Activated CD4-positive, CD25-positive, alpha-beta regulatory T cell treated with anti-CD3 and anti-CD28 coated beads, Interleukin-2, amount 50 U/mL, for 16 hours (primary cell): ENCODE measurements at places on chromosomes 2 and 18.

DNA sequence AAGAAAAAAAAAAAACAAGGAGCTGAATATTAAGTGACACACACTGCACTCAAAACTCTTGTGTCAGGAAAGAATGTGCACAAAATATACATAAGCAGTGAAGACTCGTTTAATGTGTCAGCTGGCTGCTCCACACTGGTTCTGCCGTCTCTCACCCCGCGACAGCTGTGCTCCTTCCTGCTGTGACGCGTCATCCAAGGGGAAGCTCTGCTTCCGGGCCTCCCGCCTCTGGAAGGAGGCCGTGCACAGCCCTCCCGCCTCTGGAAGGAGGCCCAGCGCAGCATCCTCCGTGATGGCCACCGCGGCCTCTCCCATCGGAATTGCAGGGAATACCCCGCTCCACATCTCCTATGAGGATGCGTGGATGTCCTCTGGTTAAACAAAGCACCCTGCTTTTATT, 151.0 kb downstream of the HDAC4 start:
- no peak for DNase-seq

GRCh38 chr2:138321458-138321857, 180.1 kb upstream of the SPOPL start:
- DNase-seq = no peak

DNA sequence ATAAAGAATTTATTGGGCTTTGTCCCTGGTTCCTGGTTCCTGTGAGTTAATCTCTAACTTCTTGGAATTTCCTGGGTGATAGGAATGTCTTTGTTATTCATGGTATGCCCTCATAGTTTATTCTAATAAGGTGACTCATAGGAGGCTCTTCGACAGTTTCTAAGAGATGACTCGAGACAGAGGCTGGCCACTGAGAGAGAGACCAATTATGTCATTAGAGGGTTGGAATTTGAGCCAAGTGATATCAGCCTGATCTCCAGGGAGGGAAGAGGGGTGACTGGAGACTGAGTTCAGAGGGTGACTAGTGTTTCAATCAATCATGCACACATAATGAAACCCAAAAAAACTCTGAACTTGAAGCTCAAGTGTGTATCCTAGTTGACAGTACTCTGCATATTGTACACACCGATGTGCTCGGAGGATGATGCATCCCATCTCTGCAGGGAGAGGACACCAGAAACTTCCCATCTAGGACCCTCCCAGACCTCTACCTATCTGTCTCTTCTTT, 185.7 kb downstream of the MTCL1 start:
- no peak for DNase-seq

- DNase-seq = no peak
Measured at GRCh38 chr18:69944436-69944835, 3.2 kb downstream of the CD226 start.

DNA sequence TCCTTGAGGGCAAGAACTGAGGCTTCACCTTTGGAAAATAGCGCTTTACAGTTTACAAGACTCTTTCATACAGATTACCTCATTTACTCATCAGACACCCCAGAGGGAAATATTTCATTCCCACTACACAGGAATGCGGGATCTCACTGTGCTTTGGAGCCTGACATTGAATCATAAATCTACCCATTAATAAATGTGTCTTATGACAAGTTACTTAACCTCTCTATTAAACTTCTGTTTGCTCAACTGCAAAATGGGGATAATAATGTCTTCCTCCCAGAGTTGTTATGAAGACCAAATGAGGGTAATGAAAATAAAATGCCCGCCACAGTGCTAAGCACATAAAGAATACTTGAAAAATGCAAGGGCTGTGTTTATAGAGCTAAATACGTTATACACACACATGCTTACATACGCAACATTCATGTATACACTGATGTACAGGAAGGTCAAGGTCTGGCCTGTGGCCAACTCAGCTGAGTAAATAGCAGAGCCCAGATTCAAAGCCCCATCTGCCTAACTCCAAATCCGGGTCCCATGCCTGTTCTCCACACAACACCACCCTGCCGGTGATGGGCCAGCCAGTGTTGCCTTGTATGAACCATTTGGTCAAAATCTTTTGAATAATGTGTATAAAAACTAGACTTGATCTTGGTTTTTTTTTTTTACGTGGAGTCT, 77.8 kb upstream of the STPG4 start:
- DNase-seq = no peak

- no peak for DNase-seq
Measured at GRCh38 chr2:136448986-136449780, 316.2 kb upstream of the THSD7B start.

DNA sequence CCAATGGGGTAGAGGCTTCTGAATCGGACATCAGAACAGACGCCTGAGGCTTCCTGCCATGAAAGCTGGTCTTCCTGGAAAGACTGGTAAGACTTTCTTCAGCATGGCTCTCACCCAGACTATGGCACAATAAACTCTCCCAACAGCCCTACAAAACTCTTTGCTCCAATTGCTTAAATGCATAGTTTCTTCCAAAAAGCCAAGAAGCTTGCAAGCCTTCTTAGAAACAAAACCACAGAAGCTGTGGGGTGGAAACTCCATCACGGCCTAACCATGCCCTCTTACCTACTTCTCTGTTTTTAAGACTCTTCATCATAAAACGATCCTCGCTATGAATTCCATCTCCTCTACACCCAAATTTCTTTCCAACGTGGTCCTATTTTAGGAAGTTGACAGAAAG, 48.2 kb downstream of the PAX8 start:
- DNase-seq = no peak

DNA sequence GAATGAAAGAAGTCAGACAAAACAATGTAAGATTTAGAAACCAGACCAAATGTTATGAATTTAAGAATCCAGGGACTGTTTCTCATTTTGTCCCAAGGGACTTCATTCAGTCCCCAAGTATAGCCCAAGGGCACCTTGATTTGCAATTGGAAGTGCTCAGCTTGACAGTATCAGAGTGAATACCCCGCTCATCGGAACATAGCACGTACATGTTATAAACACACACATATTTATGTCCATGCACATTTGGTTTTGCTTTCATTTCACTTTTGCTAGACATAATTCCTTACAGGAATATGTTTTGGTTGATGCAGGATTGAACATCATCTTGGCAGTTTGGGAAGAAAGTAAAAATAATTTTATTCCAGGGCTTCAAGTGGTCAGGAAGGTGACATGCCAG, 100.2 kb downstream of the PID1 start:
- DNase-seq = no peak

GRCh38 chr18:49843131-49843530, 29.8 kb upstream of the ACAA2 start:
- no peak for DNase-seq

DNA sequence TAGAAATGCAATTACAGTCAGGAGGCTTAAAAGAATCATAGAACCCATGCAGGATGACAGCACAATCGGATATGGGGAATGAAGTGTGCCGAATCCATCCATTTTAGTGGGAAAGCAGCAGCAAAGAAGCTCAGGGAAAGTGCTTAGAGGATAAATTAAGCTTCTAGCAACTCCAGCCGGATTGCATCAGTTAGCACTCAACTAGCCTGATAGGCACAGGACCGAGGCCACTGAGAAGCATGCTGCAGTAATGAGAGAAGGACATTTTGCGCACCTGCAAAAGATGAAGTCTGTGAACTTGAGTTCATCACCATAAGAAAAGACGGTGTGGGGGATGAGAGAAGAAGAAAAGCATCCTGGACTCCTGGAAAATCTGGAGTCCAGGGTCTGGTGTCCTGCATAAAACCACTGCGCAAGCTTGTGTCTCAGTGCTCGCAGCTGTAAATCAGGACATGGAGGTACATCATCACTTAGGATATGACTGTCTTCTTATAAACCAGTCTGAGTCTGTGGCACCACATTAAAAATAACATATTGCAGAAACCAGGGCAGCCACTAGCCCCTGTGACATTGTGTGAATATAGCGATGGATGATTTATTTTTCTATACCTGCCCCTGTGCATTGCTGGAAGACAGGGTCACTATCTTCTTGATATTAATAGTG, 665.5 kb upstream of the SOX11 start:
- DNase-seq = no peak

DNA sequence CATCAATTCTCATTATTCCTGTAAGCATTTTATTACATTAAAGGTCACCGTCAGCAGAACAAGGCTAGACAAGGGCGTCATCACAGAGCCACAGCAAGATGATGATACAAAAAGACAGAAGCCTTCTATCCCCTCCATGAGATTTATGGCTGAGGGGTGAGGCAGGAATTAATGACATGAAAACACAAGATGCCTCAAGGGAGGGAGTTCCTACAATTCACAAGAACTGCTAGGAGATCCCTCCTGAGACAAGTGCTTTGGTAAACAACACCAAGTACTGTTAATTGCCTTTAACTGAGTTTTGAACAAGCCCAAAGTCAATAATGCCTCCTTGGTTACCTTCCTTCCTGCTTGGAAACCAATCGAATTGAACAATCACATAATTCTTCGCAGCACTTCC, 14.1 kb downstream of the ADD2 start:
- DNase-seq = no peak

DNA sequence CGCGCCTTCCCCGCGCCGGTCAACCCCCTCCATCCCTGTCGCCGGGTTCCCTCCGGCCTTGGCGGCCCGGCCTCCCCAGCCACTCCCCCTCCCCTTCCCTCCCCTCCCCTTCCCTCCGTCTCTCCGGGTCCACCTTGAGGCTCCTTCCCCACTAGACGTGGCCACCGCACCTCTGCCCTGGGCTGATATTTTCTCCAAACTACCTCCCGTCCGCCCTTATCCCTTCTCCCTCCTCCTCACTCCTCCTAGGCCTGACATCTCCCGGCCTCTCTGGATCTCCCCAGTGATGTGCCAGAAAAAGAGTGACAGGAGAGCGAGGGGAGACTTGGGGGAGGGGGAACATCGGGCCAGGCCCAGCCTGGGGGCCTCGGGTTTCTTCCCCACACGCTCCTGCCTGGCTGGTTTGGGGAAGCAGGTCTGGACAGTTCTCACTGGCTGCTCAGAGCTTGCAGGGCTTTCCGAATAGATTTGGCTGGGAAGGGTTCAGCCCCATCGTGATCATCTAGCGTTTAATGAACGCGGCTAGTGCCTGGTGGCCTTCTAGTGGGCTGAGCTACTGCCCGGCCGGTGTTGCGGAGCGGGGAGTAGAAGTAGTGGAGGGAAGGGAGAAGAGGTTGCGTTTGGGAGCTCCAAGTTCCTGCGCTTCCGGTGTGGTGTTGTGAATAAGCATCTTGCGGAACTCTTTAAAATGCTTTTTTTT, 641 bp downstream of the MAPRE3 start:
- DNase-seq = no peak

DNA sequence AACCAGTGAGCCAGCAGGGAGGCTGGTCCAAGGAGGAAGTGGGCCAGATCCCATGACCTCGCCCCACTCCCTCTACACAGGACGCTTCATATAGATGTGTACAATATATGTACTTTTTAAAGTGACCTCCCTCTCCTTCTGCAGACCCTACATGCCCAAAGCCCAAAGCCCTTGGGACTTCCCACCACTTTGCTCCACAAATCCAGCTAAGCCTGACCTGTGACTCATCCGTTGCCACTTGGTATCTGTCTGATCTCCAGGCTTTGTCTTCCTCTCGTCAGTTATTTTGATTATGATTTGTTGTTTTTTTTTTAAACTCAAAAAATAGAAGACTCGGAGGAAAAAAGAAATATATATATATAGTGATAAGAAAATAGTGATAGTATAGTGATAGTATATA, 470.8 kb downstream of the KCNJ3 start:
- DNase-seq = no peak

GRCh38 chr2:226336283-226336682, 463.3 kb downstream of the IRS1 start:
- DNase-seq = no peak

- no peak for DNase-seq
Measured at GRCh38 chr2:15732341-15733077, 140.8 kb downstream of the DDX1 start.

DNA sequence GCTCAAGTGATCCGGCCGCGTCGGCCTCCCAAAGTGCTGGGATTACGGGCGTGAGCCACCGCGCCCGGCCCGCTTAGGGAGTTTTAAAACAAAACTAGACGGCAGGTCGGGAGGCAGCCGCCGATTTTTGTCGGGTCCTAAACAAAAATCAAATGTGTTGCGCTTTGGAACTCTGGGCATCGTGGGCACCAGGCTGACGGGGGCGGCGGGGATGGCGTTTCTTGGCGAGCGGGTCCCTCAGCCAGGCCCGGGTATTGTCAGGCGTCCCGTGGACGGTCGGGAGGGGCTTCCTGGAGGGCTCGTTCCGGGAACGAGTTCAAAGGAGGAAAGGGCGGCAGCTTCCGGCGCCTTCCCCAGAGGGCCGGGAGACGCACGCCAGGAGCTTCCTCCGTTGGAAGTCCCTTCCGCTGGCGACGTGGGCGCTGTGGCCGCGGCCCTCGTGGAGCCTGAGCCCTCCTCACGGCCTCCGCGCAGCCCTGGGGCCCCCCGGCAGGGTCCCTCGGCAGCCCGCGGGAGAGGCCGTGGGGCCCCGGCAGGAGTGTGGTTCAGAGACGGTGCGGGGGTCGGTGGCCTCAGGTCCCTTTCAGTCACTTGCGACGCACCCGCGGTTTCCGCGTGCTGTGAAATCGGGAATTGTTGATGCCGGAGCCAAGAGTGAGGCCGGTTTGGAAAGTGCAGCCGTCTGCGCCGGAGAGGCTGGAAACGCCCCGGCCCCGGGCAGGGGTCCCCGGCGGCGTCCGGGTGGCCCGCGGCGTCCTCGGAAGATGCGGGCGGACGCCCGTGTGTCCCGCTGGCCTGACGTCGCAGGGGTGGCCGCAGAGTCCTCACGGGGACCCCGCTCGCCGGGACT, 59.3 kb downstream of the EMILIN2 start:
- DNase-seq = no peak

GRCh38 chr18:23701017-23701416, 11.8 kb downstream of the LAMA3 start:
- DNase-seq = no peak

- DNase-seq = no peak
Measured at GRCh38 chr2:38301340-38301968, 75.6 kb downstream of the ATL2 start.

DNA sequence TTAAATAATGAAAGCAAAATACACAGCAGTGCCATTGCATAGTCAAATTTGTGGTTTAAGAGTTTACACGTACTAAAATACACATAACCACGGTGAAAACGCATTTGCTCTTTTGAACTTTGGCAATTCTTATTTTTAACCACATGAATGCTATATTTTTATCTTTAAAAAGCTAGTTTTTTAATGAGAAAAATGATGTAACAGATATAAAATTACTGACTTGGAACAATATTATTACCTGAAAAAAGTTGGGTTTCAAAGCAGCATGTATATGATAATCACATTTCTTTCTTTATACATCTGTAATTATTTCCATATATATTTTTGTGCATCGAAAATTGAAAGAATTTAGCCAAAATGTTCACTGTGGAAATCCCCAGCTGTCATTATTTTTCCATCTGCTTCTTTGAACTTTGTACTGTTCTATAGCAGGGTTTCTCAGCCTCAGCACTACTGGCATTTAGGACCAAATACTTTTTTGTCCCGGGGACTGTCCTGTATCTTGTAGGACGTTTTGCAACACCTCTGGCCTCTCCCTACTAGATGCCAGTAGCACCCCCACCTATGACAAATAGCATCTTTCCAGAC, 75.9 kb upstream of the CAB39 start:
- no peak for DNase-seq
